ENCODE measurements at places on chromosomes 6 and 20.
A peak's percentile ranks its signal among the peaks of the same experiment; 100 is the strongest.

DNA sequence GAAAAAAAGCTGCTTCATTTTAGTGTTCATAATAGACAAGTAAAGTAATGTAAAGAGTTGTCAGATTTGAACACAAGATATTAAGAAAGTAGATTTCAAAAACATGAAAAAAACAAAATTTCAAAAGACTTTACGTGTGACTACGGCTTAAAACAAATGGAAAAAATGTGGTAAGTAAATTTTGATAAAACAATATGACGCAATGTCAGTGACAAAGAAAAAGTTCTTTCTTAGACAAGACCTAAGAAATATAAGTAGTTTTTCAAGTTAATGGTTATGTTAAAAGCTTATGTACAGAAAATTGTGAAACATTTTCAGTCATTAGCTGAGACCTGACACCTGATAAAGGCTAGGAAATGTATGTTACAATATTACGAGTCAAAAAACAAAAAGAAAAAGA, 73.7 kb upstream of the EYS start:
- no peak for DNase-seq

DNA sequence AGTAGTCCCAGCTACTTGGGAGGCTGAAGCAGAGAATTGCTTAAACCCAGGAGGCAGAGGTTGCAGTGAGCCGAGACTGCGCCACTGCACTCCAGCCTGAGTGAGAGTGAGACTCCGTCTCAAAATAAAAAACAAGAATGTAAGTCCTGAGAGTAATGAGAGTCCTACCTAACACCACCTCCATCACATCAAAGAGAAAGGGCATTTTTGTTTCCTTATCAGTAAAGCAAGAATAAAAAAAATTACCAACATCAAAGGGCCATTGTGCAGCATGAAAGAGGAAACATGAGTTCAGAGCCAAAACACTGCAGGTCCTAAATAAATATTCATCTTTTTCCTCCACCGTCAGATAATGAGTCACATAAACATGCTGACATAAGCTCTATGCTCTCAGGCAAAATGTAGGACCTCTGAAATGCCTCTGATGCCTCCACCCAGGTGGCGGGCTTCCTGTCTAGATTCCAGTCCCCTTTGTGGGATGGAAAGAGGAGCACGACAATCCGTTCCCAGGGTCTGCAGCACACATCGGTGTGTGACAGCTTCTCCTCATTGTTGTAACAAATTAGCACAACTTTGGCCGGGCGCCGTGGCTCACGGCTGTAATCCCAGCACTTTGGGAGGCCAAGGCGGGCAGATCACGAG, 7.2 kb downstream of the ATP9A start:
- no peak for DNase-seq

DNA sequence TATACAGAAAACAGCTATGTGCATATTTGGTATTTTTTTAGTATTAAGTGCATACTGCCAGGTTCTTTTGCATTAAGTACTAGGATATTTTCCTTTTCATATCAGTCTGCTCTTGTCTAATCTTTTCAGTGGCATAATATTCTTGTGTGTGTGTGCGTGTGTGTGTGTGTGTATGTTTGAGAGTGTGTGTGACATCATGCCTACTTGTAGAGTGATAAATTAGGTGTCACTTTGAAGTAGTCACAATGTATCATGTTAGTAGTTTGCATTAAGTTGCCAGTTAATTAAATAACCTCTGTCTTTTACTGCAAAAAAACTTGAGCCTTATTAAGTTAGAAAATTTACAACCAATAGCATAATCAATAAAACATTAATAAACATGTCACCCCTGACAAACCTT, 65.3 kb downstream of the CD83 start:
- no peak for DNase-seq

GRCh38 chr6:149031859-149032598, 285.2 kb downstream of the UST start:
- DNase-seq, result no peak

GRCh38 chr6:11826779-11827178, 48.2 kb upstream of the ADTRP start:
- DNase-seq, result no peak

DNA sequence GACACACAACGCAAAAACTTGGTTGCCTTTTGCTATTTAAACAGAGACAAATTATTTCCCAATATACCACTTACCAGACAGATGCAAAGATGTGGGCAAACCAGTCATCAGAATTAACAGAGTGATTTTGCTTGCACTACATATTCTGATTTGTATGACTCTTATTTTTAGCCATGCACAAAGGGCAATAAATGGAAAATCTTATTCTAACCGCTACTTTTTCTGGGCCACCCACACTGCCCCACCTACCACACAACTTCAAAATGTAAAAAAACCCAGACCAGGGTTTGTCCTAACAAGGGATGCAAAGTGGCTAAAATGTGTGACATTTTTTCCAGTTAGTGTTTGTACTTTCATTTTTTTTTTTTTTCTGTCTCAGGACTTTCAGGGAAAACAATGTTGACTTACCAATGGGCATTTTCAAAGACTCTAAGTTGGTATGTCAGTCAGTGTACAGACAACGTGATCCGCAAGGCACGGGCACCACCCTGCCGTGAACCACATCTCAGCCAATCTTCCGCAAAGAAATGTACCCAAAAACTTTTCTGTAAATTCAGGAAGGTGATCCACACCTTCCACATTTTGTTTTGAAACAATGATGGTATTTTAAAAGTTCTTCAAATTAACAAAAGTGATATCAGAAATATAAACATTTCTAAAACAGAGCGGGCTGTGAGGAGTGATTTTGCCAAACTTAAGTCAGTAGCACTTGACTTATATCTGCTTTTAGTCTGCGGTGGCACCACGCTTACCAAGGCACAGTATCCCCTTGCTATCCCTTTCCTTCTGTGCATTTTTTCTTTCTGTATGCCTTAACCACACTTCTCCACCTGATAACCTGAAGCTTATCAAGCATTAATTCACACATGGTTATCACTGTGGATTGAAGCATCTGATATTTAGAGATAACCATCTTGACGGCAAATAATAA, 185.6 kb downstream of the GJA10 start:
- DNase-seq, result no peak

DNA sequence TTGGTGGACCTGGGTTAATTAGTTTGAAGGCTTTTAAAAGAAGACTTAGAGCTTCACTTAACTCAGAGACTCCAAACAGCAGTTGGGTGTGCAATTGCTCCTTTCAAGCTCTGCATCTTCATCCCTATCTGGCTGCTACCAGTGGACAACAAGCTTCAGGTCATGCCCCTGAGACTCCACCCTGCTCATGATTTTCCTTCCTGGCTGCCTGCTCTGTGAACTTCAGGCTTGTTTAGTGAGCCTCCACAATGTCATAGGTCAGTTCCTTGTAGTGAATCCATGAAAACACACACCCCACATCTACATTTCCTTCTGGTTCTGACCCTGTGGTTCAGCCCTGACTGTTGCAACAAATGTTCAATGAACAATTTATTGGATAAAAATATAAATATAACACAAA, 61.1 kb upstream of the MARCKS start:
- no peak for DNase-seq

DNA sequence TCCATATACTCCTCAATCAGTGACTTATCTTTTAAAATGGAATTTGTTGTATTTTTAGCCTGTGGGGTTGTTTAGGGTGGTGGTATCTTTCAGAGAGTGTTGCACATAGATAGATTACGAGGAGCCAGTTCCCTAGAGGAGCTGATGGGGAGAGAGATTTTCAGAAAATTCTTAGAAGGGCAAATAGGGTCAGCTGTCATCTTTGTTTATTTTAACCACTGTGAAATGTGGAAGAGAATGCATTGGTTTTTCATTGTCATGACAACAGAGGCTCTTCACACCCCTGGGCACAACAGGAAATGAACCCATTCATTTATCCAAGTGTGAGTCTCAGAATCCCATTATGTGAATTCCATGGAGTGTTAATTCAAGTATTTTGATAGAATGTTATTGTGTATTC, 188.4 kb downstream of the JARID2 start:
- DNase-seq, result no peak

GRCh38 chr6:28808383-28808782, 115.4 kb downstream of the TRIM27 start:
- no peak for DNase-seq

DNA sequence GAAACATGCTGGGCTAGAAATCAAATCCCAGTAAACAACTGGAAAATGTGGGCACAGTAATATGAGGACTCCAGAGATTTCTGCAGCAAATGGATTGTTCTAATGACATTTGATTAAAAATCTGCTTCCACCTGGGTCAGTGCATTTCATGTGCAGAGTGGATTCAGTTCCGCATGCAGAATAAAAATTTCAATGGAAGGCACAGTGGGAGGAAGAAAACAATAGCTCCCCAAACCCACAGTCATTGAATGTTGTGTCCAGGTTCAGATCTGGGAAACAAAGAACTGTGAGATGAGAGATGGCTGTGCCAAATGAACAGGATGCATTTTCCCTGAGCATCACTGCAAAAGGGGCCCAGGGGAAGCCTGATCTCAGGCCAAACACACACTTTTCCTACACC, 403.1 kb downstream of the BTBD9 start:
- no peak for DNase-seq

DNA sequence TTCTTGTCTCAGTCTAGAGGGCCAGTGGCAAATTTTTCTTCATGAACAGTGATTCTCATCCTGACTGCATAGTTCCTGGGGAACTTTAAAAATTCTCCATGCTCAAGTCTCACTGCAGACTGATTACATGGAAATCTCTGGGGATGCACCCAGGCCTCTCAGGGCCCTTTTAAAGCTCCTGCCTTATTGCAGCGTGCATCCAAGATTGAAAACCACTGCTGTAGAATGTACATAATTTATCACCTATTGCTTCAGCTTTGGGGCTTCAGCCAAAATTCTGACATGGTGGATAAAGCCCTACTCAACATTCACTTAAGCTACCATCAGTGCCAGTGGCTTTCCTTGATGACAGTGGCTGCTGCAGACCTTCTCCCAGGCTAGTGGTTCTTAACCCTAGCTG, 143.8 kb downstream of the BTBD3 start:
- peak; percentile 11 for DNase-seq

- no peak for DNase-seq
Observed at GRCh38 chr20:21166801-21167200, 40.9 kb downstream of the KIZ start.

GRCh38 chr6:46044881-46045617, 29.4 kb upstream of the CLIC5 start:
- peak; percentile 59 for DNase-seq

DNA sequence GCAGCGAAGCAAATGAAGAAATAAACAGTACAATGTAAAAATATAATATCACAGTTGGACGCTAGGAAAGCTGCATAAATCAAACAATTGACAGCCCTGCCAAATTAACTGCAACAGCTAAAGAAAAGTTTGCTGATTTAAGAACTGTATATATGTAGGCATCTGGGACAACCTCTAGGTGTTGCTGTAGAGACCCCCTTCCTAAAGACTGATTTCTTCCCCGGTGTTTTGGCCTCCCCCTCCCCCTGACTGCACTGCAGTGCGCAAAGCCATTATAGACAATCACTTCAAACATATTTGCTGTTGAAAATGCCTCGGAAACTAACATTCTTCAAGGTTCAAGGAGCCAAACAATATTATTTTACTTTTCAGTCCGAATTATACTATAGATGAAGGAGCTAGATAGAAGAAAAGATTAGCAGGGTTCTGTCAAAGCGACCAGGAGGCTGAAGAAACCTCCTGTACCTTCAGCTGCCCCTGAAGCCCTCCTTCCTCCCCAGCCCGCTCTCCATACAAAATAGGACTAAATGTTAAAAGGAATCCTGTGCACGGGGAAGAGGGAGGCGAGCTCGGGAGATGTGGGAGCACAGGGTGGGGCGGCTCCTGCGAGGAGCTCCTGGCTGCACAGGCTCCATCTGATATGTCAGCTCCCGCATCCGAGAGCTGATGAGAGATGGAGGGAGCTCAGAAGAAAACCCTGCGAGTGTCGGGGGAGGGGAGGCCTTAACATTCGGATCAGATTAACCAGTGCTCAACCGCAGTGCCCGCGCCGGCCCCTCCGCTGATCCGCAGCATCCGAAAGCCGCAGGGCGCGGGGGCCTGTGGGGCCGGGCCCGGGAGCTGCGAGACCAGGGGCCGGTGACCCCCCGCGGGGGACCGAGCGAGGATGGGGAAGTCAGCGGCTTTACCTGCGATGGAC, 822 bp downstream of the ELOVL4 start:
- peak; percentile 33 for DNase-seq

DNA sequence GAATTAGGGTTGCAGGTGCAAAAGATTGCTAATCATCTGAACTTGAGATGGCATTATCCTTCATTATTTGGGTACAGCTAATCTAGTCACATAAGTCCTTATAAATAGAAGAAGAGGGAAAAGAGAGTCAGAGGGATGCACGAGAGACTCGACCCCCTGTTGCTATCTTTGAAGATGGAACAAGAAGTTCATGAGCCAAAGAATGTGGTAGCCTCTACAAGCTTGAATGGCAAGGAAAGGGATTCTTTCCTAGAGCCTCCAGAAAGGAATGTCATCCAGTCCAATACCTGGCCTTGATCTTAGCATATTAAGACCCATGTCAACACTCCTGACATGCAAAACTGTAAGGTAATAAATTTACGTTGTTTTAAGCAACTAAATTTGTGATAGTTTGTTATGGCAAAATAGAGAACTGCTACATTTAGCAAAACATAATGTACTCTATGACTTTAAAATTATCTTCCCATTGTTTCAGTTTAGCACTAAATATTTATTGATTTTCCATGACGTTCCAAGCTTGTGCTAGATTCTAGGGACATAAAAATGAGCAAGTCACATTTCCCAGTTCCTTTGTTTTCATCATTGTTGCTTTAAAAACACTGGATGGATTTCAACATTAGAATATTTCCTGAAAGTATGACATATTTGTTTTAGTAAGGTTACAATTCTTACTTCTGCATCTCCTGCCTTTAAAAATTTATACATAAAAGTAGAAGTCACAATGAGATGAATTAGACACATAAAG, 12.7 kb downstream of the MANEA start:
- no peak for DNase-seq
